ENCODE measurements at places on chromosomes 1 and 21. TPM values are rescaled to one million over a fixed set of nuclear protein-coding genes. Genes with fewer than 3 reads are reported as not detected.

The FHAD1 gene
- total RNA-seq, result 8.5 TPM

The ZBTB21 gene
- 12.2 TPM for total RNA-seq

The TEX38 gene
- not detected for total RNA-seq

The AMY1B gene
- total RNA-seq, result 2.5 TPM

The RGS13 gene
- 0.81 TPM for total RNA-seq

The TNFRSF9 gene
- 4.3 TPM for total RNA-seq

The C1orf122 gene
- total RNA-seq, result 54.3 TPM

The DAB1 gene
- 0.17 TPM for total RNA-seq

The LENEP gene
- not detected for total RNA-seq

The MSH4 gene
- 0.94 TPM for total RNA-seq

The SWT1 gene
- total RNA-seq, result 6.5 TPM

The CFAP107 gene
- total RNA-seq, result 1.1 TPM

The OR2T2 gene
- total RNA-seq, result not detected

Data from left lung (tissue), 14 donors.